ENCODE measurements at places on chromosomes 16 and 17. TPM values are rescaled to one million over a fixed set of nuclear protein-coding genes. Genes with fewer than 3 reads are reported as not detected.

The XPO6 gene
- total RNA-seq: 163 TPM

The KRTAP4-1 gene
- not detected for total RNA-seq

DNA sequence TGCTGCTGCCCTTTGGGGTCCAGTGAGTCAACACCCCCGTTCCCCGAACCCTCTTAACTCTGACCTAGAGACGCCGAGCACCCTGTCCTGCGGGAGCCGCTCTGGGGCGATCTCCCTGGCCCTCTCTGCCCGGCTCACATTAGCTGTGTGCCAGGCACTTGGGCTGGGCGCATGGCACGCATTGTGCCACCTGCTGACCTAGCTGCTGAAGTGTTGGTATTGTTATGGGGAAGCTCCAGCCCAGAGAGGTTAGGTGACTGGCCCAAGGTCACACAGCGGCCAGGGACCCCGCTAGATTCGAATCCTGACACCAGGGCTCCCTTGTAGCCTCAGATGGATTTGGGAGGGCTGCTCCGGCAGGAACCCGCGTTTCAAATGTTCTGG, 1.1 kb downstream of the HSD17B1 start:
- peak; percentile 42 for DNase-seq

DNA sequence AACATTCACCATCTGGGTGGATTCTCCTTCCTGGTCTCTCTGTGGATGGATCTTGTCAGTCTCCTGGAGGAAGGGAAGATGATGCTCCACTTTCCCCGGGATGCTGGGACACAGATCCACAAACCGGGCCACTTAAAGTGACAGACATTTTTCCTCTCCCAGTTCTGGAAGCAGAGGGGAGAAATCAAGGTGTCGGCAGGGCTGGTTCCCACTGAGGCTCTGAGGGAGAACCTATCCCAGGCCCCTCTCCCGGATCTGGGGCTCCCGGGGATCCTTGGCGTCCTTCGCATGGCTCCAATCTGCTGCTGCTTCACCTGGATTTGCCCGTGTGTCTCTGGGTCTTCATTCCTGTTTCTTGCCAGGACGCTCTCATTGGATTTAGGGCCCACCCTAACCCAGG, 263.1 kb upstream of the TNRC6C start:
- DNase-seq: no peak

DNA sequence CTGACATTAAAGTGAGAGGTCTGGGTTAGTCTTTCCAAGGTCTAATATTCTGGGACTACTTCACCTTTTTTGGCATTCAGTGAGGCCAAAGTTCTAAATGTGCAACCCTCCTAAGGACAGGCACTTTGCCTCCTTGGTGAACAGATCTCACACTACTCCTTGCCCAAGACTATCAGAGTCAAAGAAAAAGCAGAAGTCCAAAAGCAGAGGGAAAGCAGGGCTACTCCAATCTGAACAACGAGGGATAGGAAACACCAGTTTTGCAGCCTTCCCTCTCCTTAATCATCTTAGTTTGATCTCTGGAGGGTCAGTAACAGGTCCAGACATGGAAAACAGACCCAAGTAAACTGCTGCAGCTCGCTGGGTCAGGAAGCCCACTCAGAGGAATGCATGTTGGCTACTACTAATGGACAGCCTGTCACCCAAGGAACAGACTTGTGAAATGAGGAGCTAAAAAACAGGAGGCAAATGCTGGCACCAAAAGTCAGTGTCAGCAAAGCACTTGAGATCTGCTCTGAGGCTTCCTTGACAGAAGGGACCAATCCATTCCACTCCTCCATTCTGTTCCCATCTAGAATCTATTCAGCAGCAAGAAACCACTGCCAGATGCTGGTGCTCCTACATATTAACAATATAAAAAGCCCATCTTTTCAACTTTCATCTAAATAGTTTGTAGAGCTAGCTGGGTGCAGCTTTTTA, 29.9 kb downstream of the DCUN1D3 start:
- no peak for DNase-seq

DNA sequence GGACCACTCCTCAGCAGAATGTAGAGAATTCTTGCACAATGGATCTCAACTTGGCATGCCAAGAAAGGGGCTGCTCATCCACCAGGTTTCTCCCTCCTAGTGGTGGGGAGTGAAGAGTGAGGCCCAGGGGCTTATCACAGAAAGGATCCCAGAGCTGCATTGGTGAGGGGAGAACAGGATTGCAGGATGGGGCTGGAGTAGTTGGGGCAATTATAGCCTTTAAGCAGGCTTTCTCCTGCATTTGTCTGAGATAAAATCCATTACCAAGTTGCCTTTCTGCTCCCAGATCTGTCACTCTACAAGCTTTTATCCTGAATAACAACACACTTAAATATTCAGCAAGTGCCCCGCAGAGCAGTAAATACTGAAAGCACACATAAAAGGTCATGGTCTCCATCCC, 130.8 kb upstream of the CES5A start:
- no peak for DNase-seq

All from GM23248 (cell line).